GM12865 (cell line): ENCODE measurements at places on chromosomes 1 and 21.
A peak's percentile ranks its signal among the peaks of the same experiment; 100 is the strongest.

- DNase-seq: no peak
Observed at GRCh38 chr1:36528361-36529349, 45.9 kb upstream of the CSF3R start.

- DNase-seq: no peak
Observed at GRCh38 chr1:91948501-91949355, 473 bp upstream of the BRDT start.

DNA sequence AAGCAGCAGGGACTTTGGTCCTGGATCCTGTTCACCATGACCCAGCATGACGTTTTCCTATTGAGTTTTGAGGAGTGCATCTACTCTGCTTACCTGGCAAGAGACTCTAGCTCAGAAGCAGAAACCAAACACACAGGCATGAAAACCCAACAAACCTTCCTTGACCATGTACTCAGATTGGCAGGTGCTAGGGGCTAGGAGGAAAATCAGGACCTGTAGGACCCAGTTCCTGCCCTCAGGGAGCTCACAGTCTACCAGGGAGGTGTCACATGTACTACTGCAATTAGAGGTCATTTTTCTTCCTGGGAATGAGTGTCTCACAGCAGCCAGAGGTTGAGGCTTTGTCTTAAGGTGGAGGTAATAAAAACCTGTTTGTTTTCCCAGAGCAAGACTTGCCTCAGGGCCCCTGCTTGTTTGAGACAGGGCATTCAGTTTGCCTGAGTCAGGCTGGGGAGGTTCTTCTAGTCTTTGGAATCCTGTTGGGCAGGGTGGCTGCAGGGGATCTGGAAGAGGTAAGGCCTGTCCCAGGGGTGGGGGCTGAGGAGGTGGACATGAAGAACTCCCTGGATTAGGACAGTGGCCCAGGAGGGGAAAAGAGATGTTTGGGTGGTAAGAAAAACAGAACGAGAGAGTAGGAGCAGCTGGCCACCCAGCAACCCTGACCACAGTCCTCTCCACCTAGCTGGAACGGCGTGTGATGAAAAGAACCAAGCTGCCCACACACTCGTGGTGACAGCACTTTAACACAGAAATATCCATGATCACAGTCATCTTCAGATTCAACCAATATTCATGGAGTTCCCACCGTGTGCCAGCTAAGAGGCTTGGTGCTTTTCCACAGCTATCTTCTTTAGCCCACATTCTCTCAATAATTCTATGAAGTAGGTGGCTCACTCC lies 30.8 kb downstream of the IER5 start:
- DNase-seq: no peak

DNA sequence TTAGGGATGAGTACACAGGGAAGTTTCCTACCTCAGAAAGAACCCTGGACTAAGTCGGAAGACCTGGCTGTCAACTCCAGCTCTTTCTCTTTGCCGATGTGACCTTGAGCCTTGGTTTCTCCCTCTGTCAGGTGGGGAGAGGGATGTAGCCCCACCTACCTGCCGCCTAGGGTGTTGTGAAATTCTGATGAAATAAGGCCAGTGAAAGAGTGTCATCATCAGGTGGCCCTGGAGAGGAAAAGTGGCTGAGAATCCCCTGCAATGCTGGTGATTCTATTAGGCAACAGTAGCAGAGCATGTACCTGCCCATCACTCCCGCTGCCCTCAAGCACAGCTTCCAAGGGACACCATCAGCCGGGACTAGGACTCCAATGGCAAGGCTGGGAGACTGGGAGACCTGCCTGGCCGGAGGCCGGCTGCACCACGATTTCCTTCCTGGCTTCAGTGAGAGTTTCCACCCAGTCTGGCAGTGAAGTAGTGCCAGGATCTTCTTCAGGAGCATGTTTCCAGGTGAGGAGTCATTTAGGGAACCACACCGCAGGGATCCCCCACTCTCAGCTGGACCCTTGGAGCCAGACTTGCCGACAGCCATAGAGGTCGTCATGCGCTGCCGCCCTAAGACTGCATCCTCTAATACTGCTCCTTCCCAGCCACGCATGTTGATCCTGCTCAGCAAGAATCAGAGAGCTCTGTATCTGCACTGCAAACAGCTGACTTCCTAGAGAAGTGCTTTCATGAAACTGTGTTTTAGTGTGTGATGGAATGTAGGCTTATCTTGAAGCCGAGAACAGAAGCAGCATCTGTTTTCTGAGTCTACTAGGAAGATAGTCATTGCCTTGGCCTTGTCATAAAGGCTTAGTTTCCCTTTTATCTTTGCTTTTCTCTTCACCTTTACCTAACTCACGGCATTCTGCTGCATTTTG lies 88.0 kb upstream of the F3 start:
- no peak for DNase-seq

DNA sequence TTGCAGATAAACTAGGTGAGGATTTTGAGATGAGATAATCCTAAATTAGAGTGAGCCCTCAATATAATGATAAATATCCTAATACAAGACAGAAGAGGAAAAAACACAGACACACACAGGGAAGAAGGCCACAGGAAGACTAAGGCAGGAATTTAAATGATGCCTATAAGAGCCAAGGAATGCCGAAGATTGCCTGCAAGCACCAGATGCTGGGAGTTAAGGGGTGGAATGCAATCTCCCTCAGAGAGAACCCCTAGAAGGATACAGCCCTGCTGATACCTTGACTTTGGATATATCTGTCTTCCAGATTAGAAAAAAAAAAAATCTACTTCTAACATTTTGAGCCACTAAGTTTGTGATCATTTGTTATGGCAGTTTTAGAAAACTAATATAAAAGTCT lies 299.7 kb upstream of the PRMT6 start:
- no peak for DNase-seq

GRCh38 chr1:9643351-9644256 lies 7.9 kb upstream of the PIK3CD start:
- no peak for DNase-seq

DNA sequence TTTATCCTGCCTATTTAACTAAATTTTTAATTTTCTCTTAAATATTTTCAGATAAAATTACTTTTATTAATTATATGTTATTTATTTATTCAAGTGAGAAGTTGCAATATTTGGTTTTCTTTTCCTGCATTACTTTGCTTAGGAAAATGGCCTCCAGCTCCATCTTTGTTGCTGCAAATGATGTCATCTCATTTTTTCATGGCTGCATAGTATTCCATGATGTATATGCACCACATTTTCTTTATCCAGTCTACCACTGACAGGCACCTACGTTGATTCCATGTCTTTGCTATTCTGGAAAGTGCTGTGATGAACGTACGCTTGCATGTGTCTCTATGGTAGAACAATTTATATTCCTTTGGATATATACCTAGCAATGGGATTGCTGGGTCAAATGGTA lies 186.9 kb upstream of the LYPLAL1 start:
- no peak for DNase-seq

DNA sequence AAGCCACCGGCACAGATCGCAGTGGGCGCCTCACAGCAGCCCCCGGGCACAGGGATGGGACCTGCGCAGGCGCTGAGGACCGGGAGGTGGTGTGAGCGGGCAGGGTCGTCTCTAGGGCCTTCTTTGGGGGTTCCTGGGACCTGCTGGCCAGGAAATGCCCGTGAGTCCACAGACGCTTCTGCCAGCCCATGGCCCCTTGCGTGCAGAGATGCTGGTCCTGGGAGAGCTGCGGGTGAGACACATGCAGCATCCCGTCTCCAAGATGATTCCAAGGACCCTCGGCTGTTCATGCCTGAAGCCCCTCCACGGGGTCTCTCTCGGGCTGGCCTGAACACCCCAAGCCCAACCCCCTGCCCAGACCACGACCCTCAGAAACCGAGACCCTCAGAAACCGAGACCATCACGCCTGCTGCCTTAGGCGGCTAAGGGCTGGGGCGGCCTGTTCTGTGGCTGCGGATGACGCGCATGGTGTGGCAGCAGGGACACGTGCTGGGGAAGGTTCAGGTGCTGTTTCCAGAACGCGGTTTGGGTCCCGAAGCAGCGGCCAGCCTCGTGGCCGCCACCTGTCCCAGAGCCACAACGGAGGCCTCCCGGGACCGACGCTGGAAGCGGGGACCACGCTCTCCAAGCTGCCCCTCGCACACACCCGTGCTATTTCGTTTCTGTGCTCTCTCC lies 23.0 kb downstream of the CFAP74 start:
- no peak for DNase-seq

DNA sequence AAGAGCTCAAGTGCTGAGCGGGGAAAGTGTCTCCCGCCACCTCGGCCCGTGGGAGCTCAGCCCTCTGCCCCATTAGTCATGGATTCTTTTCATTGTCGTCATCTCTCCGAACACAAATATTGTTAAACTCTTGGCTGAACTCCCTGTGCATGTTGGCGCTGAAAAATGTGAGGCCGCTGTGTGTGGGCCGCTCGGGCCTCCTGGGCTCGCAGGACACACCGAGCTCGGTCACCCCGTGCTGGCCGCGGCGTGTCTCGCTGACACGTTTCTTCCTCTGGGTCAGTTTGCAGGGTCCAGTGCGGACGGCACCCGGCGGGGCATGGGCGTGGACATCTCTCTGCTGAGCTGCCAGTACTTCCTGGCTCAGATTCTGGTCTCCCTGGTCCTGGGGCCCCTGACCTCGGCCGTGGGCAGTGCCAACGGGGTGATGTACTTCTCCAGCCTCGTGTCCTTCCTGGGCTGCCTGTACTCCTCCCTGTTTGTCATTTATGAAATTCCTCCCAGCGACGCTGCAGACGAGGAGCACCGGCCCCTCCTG lies 25.6 kb downstream of the SLC45A1 start:
- no peak for DNase-seq

- peak; percentile 69 for DNase-seq
Observed at GRCh38 chr1:167059045-167059808, 30.9 kb downstream of the GPA33 start.

DNA sequence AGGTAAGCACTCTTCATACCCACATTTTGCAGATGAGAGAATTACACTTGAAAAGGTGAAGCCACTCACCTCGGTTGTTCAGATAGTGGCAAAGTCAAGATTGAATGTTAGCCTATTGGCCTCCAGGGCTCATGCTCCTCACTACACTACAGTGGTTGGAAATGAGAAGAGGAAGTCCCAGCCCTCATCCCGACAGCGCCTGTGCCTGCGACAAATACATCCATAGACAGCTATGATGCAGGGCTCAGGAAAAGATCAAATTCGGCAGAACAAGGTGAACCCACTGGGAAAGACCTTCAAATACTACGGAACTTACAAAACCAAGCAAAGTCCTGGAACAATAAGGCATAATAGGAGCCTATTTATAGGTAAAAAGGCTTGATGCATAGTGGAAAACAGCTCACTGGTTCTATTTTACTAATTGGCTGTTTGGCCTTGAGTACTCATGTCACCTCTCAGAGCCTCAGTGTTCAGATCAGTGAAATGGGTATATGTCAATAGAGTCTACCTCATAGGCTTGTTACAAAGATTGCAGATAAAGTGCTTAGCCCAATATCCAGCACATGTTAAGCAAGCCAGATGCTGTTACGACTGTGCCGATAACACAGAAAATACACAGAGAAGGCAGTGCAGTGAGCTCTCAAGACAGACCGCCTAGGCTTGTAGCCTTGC lies 3.5 kb downstream of the SPOCD1 start:
- DNase-seq: no peak

DNA sequence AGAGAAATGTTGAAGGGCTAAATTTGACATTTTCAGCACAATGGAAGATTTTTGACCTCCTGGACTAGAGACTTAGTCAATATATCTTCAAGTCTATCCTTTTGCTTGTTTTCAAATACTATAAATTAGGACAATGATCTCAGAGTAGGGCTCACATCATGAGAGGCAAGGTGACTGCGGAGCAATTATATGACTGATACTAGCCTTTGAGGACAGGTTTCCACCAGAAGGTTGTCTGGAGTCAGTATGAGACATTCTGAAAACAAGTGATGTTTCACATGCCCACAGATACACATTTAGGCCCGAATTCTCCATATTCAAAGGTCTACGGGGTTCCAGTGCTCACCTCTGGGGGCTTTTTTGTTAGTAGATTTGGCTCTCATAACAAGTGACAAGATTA lies 142.3 kb upstream of the SAMSN1 start:
- peak; percentile 77 for DNase-seq

DNA sequence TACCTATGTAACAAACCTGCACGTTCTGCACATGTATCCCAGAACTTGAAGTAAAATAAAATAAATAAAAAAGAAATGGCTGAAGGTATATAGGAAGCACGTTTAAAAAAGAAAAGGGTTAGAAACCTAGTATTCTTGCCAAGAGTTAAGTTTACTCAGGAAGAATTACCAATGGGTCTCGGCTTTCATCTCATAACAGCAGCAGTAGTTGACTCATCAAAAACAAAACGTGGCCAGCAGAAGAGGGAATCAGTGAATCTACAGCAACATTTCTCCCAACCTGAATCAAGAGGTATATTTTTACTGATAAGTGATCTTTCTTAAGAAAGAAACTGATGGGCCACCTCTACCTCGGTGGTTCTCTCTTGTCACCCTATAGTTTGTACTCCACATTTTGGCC lies 340.3 kb downstream of the BRINP2 start:
- DNase-seq: no peak

DNA sequence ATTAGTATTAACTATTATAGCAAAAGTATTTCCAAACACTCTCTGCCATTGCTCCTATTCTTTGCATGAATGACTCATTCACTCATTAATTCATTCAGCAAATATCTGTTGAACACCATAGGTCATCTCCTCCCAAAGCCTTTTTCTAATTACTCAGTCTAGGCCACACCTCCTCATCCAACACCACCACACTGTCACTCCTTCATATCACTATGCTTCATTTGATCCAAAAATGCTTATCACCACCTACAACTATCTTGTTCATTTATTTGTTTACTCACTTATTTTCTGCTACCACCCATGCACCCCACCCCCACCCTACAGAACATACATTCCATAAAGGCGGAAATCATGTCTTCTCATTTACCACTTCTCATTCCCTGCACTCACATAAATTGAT lies 94.4 kb upstream of the TNFSF4 start:
- DNase-seq: no peak

GRCh38 chr1:153881751-153882150 lies 41.0 kb downstream of the GATAD2B start:
- DNase-seq: no peak

DNA sequence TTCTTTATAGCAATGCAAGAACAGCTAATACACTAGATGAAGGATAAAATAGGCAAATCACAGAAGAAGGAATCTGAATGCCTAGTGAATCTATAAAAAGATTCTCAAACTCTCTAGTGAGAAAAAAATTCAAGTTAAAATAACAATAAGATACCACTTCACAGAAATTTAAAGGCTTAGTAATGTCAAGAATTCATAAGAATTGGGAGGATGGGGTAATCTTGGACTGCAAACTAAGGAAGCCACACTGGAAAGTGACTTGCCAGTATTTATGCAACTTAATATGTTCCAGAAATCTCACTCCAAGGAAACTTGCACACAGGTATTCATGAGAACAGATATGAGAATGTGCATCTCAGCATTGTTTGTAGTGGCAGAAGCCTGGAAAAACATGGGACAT lies 38.9 kb upstream of the PRRC2C start:
- DNase-seq: no peak

GRCh38 chr1:104906141-104906540 lies 1156.4 kb downstream of the AMY1C start:
- DNase-seq: no peak
